ENCODE measurements at places on chromosomes 7 and 10.

DNA sequence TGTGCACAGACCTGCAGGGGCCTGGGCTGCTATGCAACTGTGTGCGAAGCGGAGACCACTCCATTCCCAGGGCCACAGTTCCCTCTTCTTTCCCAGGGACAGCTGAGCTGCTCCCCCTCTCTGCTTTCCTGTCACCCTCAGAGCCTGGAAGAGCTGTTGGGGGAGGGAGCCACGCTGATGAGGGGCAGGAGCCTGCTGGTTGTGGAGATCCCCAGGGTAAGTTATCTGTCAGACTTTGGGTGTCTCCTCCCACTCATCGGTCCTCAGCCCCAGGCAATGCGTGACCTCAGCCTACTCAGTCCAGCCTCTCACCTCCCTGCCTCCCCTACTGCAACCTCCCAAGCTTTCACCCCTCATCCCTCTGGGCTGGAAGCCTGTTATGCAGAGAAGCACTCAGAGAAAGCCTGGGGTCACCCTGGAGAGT lies 53.5 kb downstream of the ZNF467 start:
- no peak for DNase-seq

DNA sequence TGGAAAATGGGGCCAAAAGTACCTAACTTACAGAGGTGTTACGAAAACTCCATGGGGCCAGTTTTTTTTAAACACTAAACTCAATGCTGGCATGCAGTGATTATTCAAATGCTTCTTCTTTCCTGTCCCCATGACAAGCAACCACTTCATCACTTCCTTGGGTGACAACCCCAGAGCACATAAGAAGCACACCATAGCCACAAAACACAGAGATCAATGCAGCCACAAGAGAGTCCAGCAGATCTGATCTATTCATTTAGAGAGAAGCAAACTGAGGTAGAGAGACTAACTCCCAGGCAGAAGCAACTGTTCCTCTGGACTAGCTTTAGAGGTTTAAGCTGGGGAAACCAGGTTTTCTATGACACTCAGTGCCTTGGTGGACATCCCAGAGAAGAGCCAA lies 180.0 kb downstream of the GRID1 start:
- DNase-seq = no peak

- no peak for DNase-seq
Observed at GRCh38 chr10:69786791-69787190, 14.9 kb upstream of the COL13A1 start.

DNA sequence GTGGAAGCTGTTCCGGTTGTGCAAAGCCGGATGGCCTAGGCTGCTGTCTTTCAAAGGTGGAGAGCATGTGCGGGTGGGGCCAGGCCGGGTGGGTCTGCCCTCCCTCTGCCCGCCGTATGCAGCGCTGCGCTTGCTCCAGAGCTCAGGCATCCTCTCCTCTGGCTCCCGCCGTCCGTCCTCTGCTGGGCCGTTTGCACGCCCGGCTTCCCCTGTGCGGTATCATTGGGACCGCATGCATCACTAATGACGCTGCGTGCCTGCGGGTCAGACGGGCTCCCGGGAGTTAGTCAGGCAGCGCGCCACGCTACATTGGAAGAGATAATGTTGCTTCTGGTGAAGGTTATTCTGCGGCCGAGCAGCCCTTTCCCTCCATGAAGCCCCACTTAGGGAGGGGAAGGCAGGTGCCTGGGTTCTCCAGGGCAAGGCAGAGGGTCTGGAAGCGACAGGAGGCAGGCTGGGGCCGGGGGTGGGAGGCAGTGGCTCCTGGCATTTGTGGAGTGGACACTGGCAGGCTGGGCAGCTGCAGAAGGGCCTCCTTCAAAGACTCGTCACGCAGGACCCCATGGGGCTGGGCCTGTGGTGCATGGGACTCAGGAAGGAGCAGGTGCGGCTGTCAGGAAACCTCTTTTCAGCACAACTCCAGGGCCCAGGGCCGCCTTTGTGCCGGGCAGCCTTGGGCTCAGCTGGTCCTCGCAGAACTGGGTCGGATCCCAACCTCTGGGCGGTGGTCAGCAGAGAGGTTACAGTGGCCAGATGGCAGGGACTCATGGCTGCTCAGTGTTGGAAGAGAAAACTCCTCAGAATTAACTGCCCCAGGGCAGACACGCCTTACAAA lies 318.5 kb downstream of the WDR37 start:
- no peak for DNase-seq

GRCh38 chr7:114309729-114310128 lies 104.9 kb upstream of the FOXP2 start:
- no peak for DNase-seq

GRCh38 chr7:15905251-15906040 lies 219.0 kb upstream of the MEOX2 start:
- DNase-seq = no peak

DNA sequence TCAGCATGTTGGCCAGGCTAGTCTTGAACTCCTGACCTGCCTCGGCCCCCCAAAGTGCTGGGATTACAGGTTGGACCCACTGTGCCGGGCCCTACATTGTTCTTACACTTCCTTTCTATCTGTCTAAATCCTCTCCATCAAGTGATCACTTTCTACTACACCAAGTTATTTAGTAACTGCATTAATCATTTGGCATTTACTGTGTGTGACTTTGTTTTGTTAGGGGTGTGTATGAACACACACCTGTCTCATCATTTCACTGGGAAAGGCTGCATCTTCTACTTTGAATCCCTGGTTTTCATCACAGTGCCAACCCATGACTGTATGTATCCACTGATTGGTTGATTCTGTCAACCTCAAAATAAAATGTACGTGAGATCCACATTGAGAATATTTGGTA lies 23.0 kb upstream of the CCDC71L start:
- no peak for DNase-seq

DNA sequence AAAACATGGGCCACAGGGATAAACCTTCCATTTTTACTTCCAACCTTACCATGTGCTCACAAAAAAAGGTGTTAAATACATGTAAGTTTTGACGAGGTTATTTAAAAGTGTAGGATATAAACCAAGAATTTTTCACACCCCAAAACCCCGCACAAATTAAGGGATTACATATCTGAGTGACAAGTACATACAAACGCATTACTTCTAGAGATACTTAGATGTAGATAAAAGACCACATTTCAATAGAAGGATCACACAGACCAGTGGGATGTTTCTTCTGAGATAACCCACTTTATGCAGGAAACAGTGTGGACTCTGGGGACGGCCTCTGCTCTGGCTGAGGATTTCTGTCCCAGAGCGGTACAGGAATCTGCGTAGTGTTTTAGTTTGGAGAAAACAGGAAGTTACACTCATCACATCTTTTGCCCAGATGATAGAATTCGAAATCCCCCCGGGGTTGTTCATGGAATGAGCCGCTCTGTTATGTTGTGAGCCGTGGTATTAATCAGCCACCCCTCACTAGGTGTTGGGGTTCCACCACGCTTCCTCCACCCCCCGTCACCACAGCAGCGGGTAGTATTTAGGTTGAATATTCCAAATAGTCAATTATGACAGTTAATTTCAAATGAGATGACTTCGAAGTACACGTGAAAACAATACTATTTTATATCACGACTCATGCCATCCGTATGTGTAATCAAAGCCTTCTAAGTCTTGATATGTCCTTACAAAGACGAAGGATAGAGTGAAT lies 1.3 kb upstream of the CUL1 start:
- DNase-seq = no peak
